Fibroblast of mammary gland (primary cell): ENCODE measurements at places on chromosomes 5 and 9.
A peak's percentile ranks its signal among the peaks of the same experiment; 100 is the strongest.

DNA sequence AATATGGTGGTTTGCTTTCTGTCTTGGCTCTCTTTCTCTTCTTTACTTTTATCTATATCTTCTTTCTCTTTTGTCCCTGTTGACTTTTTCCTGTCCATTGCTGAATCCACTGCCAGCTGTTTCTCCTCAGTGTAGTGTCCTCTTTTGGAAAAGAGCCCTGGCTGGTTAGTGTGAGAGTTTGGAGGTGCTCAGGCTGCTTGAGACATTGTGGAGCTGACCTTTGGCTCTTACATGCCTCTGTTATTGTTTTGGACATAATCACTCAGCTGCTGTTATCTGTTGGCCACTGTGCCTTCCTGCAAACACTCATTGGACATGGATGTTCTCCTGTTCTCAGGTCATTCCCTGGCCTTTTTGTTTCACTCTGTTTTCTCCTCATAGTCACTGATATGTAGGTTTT lies 295.4 kb upstream of the RIOK2 start:
- peak; percentile 7 for DNase-seq

GRCh38 chr9:129900263-129901027 lies 65.2 kb downstream of the USP20 start:
- no peak for DNase-seq

- no peak for DNase-seq
These were observed 42.6 kb downstream of the DIRAS2 start for GRCh38 chr9:90600029-90600428.

GRCh38 chr9:133154097-133154989 lies 9.4 kb downstream of the GBGT1 start:
- no peak for DNase-seq
